ENCODE measurements at places on chromosomes 13 and 19.

- DNase-seq: no peak
Observed at GRCh38 chr13:34414616-34415015, 527.5 kb upstream of the NBEA start.

DNA sequence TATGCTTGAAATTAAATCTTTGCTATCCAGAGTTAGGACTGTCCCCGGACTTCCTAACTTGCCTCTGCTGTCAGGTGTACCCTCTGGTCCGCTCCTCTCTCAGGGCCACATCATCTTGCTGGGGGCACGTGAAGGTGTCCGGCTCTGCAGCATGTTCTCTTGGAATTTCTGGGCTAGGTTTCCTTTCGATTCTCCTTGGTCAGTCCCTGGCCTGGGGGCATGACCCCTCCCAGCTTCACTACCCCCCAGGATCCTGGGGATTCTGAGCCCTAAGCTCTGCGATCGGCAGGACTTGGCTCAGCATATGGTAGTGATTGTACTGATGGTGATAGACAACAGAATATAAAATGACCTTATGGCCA lies 5.1 kb upstream of the GPI start:
- DNase-seq: no peak

DNA sequence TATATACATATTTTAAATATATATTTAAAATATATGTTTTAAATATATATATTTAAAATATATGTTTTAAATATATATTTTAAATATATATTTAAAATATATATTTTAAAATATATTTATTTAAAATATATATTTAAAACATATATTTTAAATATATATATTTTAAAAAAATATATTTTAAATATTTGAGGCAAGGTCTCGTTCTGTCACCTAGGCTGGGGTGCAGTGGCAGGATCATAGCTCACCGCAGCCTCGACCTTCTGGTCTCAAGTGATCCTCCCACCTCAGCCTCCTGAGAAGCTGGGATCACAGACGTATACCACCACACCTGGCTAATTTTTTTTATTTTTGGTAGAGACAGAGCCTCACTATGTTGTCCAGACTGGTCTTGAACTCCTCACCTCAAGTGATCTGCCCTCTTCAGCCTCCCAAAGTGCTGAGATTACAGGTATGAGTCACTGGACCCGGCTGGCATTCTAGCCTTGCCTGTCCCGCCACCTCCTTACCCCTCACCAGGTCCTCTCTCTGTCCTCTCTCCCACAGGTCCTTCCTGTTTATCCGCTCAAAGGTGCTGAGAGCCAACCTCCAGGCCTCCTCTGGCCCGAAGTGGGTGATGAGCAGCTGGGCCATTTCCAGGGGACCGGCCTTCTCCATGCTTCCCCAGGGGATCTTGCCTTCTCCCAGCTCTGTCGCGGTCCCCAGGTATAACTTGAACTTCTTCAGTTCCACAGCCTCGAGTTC lies 564 bp downstream of the NLRP12 start:
- DNase-seq: no peak

DNA sequence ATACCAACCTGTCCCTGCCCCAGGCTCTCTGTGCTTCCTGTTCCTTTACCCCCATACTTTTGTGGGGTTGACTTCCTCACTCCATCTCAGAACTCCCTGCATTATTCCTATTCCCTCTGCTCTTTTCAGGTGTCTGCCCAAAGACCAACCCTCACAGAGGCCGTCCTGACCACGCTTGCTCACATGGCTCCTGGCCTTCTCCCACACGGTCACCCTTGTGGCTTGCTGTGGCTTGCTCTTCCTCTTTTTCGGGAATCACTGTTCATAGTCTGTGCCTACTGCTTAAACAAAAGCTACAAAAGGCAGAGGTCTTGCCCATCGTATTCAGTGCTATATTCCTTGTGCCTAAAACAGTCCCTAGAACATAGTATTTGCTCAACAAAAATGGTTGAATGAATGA lies 25.2 kb upstream of the ARGLU1 start:
- DNase-seq: no peak

- DNase-seq: no peak
Observed at GRCh38 chr19:14536926-14537692, 7.7 kb downstream of the TECR start.

- no peak for DNase-seq
Observed at GRCh38 chr13:70612881-70613280, 504.6 kb upstream of the KLHL1 start.

DNA sequence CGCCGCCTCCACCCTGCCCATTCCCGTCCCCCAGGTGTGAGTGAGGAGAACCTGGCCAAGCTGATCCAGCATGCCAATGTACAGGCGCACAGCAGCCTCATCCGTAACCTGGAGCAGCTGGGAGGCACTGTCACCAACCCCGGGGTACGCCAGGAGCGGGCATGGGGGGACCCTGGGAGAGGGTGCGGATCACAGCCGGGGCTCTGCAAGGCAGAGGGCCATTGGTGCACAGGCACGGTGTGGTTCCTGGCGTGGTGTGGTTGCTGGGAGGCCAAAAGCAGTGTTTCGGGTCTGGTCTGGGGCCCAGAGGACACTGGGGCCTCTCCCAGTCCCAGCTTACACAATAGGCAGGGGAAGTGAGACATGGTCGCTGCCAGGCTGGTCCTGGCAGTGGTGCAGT lies 8.3 kb downstream of the STXBP2 start:
- no peak for DNase-seq

DNA sequence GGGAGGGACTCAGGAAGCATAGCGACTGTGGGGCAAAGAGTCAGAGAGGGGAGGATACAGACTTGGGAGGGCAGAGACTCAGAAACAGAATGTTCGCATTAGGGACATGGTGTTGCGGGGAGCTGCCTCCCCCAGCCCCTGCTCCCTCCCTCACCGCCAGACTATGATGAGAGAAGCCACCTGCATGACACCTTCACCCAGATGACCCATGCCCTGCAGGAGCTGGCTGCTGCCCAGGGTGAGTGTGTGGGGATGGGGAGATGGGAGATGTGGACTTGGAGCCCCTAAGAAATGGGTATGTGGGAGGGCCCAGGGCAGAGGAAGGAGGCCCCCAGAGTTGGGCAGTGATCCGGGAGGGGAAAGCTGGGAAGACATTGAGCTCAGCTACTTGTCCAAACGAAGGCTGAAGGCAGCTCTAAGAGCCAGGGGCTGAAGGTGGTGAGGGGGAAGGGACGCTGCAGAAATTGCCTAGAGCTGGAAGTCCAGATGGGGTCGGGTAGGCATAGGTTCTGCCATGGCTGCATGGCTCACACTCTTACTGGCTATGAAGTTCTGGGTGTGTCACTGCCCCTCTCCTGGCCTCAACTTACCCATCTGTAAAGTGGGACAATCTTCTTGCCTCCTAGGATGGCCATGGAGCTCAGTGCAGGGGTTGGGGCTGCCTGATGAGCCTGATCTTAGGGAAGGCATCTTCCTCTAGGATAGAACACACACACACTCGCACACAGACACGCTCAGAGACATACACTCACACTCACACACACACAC lies 1.4 kb downstream of the SPACA6 start:
- no peak for DNase-seq

GRCh38 chr19:46979126-46980105 lies 40.2 kb upstream of the NPAS1 start:
- DNase-seq: no peak

DNA sequence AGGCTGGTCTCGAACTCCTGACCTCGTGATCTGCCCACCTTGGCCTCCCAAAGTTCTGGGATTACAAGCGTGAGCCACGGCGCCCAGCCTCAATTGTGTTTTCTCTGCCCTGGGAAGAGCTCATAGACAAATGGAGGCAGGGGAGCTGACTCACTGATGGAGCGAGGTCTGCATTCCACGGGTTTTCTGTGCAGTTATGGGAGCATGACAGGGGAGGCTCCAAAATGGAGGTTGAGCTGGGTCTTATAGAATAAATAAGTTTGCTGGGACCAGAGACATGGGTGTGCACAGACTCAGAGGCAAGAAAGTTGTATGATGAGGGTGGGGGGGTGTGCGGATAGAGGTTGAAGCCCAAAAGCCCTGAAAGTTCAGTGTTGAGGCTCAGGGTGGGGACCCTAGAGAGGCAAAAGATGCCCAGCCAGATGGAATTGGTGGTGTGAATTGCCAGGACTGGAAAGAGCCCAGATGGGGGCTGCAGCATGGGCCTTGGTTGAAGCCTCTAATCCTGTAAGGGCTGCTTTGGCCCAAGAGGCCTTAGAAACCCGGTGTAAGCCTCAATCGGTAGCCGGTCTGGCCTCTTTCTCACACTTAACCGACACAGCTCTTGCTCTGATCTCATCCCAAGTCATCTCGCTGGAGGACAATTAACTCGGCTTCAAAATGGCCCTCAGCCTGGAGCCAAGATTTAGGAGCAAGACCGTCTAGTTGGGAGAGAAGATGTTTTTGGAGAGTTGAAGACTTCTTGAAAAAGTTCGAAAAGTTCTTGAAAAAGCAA lies 1.9 kb downstream of the TPM4 start:
- no peak for DNase-seq

DNA sequence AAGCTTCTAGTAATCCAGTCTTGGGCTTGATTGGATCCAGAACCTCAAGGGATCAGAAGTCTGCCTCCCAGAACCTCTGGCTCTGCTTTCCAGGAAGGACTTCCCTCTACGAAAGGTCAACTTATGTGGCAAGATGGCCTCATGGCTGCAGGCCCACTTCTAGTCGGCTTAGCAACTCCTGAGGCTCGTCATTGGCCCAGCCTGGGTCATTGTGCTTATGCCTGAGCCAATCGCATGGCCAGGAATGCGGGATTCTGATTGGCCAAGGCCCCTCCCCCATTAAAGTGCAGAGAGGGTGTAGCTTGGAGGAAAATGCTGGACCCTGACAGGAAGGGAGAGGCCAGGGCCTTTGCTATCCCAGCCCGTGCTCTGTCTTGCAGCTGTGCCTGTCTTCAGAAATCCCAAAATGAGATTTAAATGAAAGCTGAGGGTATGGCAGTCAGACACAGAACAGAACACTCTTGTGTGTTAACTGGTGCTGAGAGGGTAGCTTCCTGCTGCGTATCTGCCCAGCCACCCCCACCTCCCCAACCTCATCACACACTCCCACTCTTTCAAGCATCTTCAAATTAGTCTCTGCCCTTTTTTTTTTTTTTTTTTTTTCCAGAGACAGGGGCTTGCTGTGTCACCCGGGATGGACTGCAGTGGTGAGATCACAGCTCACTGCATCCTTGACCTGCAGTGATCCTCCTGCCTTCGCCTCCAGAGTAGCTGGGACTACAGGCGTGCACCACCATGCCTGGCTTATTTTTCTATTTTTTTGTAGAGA lies 5.5 kb upstream of the CCNE1 start:
- DNase-seq: no peak

GRCh38 chr19:6381030-6381750 lies 5.5 kb upstream of the PSPN start:
- DNase-seq: no peak

- DNase-seq: no peak
Observed at GRCh38 chr13:77510156-77510555, 25.4 kb upstream of the SCEL start.

DNA sequence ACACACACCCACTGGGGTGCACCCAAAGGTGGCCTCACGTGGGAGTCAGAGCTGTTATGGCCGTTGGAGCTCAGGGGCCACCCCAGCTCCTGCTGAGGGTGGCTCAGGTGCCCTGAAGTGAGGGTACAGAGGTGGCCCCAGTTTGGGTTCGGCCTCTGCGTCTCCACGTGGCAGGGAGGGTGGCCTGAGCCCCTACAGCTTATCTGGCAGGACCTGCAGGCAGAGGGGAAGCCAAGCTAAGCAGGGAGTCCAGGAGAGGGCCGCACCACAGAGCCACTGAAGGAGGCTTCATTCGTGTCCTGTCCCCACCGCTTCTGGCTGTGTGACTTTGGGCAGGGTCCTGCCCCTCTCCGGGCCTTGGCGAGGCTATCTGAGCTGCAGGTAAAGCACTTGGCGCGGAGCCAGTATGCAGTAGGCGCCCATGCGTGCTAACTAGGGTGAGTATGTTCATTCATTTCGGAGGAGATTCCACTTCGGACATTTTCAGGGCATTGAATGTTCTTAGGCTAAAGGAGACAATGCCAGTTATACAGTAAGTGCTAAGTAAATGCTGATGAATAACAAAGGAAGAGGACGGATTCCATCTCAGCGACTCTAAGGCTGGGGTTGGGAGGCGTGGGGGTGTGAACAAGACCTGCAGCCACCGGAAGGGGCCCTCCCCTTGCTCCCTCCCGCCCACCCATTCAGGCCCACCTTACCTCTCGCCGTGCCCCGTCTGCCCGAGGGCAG lies 4.9 kb downstream of the REX1BD start:
- DNase-seq: no peak

DNA sequence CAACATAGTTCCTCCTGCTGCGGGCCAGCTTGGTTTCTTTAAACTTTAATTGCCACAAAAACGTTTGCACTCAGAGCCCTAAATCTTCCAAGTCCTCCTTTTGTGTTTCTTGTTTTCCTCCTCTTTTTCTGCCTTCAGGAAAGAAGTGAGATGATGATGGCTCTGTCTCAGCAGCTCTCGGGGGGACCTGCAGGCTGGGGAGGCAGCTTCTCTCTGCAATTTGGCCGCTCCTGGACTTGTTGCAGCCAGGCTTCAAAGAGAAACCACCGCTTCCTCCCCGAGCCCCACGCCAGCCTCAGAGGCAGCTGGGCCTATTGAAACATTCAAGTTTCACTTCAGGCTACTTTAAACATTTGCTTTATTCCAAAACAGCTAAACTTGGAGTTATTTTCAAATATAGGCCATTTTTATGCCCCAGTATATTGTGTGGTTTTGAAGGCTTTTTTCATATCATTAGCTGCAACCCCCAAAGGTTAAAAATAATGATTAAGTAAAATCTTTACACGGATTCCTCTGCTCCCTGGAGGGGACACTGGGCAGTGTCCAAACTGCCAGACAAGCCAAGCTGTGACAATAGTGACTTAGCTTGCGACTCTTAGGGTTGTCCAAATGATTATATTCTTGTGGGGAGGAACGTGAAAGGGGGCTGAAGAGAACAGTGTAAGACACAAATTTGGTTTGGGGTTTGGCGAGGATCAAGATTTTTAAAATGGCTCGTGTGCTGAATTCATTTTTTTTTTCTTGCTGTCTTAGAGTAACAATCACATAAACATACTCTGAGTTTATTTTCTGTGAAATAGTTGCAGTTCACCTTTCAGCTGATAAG lies 330.8 kb downstream of the DLEU7 start:
- no peak for DNase-seq

- no peak for DNase-seq
Observed at GRCh38 chr13:91184244-91184926, 163.1 kb upstream of the MIR17HG start.

- no peak for DNase-seq
Observed at GRCh38 chr13:97119943-97120342, 102.2 kb upstream of the MBNL2 start.

- no peak for DNase-seq
Observed at GRCh38 chr19:45558399-45558878, 26.2 kb downstream of the OPA3 start.

- DNase-seq: no peak
Observed at GRCh38 chr13:99653526-99653925, 152.3 kb downstream of the TM9SF2 start.

- DNase-seq: no peak
Observed at GRCh38 chr13:103873725-103874124, 807.5 kb upstream of the SLC10A2 start.

Measured in cortex of kidney (tissue), 1 donor.